ENCODE measurements at places on chromosomes 6 and 20.

GRCh38 chr20:23626040-23626620 is 11.6 kb downstream of the CST3 start:
- DNase-seq = no peak

DNA sequence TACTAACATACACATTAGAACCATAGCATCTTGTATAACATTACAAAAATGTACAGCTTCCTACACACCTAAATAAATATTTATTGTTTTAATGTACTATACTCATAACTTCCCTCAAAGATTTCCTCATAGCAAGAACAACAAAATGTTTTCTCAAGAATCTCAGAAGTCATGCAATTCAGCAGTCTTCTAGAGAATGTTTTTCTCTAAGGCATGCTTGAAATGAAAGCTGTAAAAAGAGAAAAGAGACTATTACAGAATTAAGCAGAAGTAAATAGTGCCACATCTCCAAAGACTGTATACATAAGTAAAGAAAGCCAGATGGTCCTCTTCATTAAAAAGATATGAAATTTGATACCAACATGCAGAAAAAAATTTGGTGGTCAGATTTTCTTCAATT is 672.2 kb downstream of the EPM2A start:
- DNase-seq = no peak

DNA sequence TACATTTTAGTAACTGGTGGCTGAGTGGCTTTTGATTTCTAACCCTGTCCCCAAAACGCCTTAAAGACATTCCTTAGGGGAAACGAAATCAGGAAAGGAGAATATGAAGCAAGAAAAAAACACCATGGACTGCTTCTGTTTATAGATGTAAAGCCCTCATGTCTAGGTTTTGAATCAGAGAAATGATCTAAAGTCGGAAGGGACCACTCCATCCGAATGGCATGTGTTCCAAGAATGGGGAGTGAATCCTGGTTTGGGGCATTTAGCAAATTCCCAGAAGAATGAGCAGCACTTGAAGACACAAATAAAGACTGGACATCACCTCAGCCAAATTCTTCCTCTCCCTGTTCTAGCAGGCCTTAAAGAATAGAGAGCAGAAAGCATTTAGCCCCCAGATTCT is 65.6 kb downstream of the CAP2 start:
- no peak for DNase-seq

- DNase-seq = peak; percentile 11
Measured at GRCh38 chr6:1524040-1524480, 85.7 kb upstream of the FOXC1 start.

DNA sequence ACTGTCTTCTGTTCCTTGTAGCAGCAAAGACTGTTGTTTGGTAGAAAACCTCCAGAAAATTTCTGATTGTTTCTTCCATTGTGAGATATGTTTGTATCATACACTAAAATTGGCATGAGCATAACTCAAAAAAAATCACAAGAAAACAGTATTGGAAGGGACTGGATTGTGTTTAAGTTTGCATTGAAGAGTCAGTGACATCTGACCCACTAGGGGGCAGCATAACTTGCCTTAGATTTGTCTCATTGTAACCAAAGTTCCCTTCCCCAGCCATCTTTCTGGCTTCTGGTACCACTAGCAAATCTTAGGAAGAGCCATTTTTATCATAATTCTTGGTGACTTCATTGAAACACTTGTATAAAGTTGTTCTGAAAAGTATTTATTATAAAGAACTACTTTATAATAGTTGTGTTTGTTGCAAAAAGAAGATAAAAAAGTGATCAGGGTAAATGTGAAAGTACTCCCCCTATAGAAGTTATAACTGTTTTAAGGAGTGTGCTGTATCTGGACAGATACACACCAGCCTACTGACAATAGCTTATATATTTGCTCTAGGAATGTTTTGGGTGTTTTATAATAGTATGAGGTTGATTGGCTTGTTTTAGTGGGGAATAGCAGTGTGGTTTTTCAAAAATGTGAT is 7.7 kb downstream of the CSTF1 start:
- DNase-seq = peak; percentile 33

DNA sequence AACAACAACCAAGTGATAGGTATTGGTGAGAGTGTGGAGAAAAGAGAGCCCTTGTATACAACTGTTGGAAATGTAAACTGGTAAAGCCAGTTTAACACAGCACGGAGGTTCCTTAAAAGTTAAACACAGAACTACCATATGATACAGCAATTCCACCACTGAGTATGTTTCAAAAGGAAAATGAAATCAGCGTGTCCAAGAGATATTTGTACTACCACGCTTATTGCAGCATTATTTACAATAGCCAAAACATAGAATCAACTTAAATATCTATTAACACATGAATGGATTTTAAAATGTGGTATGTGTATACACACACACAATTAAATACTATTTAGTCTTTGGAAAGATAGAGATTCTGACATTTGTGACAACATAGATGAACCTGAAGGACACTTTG is 1.1 kb downstream of the PTCHD4 start:
- no peak for DNase-seq

- DNase-seq = peak; percentile 32
Measured at GRCh38 chr6:36682328-36683144, 4.0 kb downstream of the CDKN1A start.

GRCh38 chr20:59903621-59904020 is 29.8 kb downstream of the SYCP2 start:
- DNase-seq = no peak

GRCh38 chr6:143677891-143678791 is at the start of gene PHACTR2:
Gene PHACTR2 (plus strand): TSS chr6:143677965. CDS start chr6:143678164, 199 bp downstream.
- peak; percentile 52 for DNase-seq

DNA sequence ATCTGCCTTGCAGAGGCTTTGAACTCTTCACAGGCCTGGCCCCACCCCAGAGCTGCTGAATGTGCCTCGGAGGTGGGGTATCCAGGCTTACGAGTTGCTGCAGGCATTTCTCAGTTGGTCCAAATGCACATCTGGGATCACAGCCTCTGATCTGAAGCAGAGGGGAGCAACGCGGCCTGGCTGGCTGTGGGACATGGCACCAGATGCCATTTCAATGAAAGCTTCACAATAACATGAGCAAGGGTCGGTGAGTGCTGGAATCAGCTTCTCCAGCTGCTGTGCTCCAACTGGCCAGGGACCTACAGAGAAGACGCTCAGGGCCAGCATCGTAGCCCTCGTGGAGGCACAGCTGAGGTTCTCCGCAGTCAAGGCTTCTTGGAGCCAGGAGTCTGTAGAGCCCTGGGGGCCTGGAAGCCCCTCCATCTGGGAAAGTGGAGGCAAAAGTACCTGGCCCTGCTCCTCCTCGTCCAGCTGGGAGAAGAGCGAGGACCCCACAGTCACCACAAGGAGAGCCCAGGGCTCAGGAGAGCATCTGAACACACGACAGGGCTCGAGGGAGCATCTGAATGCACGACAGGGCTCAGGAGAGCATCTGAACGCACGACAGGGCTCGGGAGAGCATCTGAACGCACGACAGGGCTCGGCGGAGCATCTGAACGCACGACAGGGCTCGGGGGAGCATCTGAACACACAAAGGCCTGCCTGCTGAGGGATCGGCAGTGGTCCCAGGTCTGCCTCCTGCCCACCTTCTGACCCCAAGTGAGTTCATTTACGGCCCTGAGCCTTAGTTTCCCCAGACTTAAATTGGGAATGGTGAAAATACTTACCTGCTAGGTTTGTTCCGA is 165.2 kb downstream of the DLL1 start:
- no peak for DNase-seq

GRCh38 chr20:54649511-54649962 is 174.1 kb downstream of the DOK5 start:
- DNase-seq = peak; percentile 72
